CD4-positive, CD25-positive, alpha-beta regulatory T cell (primary cell): ENCODE measurements at places on chromosomes 12 and 14.

GRCh38 chr12:39390752-39391151 lies 52.2 kb downstream of the KIF21A start:
- no peak for DNase-seq

GRCh38 chr14:71003156-71003555 lies 95.9 kb downstream of the PCNX1 start:
- DNase-seq = no peak

- no peak for DNase-seq
Observed at GRCh38 chr14:68519671-68520187, 273.1 kb downstream of the ZFP36L1 start.

DNA sequence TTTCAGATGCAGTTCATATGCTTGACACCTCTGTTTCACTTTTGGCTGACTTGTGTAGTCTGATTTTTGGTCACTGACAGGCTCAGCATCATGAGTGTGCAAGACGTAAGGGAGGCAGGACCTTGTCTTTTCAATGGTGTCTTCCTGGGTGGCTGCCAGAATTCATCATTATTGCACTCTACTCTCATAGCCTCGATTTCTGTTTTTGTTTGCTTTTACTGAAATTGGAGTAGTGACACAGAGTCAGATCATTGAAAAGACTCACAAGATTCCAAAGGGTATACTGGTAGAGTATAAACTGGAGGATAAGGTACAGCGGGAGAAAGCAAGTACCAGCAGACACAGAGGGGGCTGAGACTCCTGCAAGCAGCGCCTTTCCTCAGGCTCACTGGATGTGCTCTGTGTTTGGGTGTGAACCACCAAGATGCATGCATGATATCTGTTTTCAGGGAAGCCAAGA lies 126.3 kb upstream of the FGD4 start:
- peak; percentile 63 for DNase-seq

DNA sequence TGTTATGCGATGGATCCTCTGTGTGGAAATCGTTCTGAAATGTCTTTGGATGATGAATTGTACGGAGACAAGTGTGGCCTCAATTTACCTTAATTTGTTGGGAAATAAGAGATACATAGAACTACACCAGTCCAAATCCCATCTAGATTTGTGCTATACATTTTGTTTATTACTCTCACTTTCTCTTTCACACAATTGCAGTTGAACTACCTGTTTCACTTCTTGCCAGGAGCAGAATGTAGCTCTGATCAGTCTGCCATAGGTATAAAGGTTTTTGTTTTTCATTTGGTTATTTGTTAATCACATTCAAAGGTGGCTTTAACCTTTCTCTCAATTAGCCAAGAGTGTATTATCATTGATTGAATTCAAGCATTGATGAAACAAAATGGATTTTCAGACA lies 268.2 kb downstream of the SNAPC1 start:
- no peak for DNase-seq
